ENCODE measurements at places on chromosomes 3 and 15. TPM values are rescaled to one million over a fixed set of nuclear protein-coding genes. Genes with fewer than 3 reads are reported as not detected.

DNA sequence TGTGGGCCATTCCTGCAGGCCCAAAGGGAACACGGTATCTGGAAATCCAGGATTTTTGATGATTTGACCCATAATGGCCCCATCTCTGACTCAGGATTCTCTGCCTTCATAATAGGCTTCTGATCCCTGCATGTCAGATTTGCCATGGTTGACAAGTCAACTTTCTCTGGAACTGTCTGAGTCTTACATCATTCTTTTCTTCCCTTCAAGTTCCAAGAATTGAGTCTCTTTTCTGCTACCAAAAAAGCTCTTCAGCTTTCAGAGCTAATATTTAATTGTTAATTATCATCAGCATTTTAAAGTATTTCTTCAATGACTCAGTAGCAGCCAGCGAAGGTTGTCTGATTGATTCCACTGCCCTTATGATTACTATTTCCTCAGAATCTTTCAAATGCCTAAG lies 244.4 kb upstream of the COL8A1 start:
- H3K27ac ChIP-seq, result no peak overlapping the region
- H3K36me3 ChIP-seq, result no peaks in the 10 kb centered on the region
- no peaks in the 10 kb centered on the region for H3K27me3 ChIP-seq
- no peak overlapping the region for H3K4me3 ChIP-seq
- DNase-seq, result no peak

DNA sequence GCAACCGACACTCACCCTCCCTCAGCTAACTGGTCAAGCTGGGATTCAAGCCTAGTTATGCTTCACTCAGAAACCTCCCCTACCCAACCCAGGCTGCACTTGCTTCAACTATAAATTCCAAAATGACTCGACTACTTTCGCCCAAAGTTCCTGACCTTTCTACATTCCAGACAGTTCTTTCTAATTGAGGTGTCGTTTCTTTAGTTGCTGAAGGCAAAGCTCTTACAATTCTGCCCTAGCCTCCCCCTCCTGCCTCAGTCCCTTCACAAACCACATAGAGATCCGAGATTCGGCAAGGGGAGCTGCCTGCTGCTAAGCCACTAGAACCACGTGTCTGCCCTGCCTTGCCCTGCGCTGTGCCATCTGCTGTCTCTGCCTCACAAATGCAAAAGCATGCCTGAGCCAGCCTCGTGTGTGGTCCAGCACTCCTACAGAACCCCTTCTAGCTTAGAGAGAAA lies 74.7 kb upstream of the SH3GL3 start:
- no peak overlapping the region for H3K27ac ChIP-seq
- peak; percentile 14 for DNase-seq
- H3K27me3 ChIP-seq, result peaks cover 28% of the 10 kb centered on the region
- no peak overlapping the region for H3K4me3 ChIP-seq
- H3K36me3 ChIP-seq, result no peaks in the 10 kb centered on the region

DNA sequence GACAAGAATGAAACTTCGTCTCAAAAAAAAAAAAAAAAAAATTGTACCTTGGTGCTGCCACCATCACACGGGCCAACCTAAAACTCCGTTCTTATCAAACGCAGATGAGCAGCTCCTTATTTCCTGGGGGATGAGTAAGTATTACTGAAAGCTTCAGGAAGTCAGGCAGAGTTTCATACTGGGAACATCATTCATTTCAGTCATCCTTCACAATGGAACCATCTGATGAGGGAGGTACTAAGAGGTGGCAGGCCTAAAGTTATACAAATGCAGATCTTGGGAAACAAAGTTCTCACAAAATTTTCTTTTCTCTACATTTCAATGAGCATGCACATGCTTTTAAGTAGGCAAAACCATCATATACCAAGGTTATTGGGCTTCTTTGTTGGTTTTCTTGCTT lies 636.0 kb upstream of the LMCD1 start:
- H3K4me1 ChIP-seq, result no peaks in the 10 kb centered on the region
- H3K4me3 ChIP-seq, result no peak overlapping the region
- no peaks in the 10 kb centered on the region for H3K27me3 ChIP-seq
- DNase-seq, result no peak

- H3K4me3 ChIP-seq, result peak within 1 kb of the TSS; percentile 21
- DNase-seq, result no peak
- peaks cover 37% of the 10 kb centered on the region for H3K27me3 ChIP-seq
Measured at GRCh38 chr15:78620527-78621421, at the start of gene CHRNA3. TSS of gene CHRNA3 (minus strand) at chr15:78620996. CDS start at chr15:78620794, 202 bp downstream.

- peaks cover 10% of the 10 kb centered on the region for H3K4me1 ChIP-seq
- H3K27ac ChIP-seq, result peak overlapping the region; percentile 19
- peak overlapping the region; percentile 37 for H3K4me3 ChIP-seq
- DNase-seq, result peak; percentile 7
- H3K36me3 ChIP-seq, result no peaks in the 10 kb centered on the region
Measured at GRCh38 chr15:52529341-52529924, 753 bp upstream of the MYO5A start.

DNA sequence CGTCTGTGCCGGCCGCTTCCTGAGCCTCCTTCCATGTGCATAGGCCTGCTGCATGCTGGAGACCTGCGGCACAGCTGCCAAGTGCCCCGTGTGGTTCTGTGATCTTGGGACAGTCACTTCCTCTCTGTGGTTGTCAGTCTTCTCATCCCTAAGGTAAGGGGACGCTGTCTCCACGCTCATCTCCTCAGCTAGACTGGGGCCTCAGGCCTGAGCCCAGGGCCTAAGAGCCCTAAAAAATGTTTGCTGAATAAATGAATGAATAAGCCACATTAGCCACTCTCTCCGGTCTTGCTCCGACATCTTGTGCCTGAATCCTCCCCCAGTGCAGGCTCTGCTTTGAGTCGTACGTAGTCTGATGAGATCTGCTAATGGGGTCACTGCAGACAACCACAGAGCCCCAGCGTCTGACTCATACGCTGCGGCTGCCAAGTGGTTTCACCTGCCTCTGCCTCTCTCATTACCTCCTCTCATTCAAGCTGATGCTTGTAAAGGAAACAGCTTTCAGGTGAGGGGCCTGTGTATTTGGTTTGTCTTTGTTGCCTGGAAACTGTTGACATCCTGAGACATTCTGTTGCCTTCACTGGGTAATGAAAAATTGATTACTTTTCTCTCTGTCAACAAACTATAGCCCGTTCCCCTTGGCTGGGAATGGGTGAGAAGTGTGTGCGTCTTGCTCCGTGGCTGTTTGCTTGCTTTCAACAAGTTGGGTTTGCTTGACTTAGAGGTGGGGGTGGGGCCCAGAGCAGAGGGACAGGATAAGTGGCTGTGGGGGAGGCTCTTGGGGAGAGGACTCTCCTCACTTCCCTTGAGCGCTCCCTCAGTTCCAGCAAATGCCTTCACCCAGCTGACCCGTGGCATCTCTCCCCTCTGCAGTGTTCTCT lies 15.9 kb downstream of the RPLP1 start:
- DNase-seq, result no peak
- H3K27ac ChIP-seq, result no peak overlapping the region
- H3K4me1 ChIP-seq, result peaks cover 4% of the 10 kb centered on the region
- H3K36me3 ChIP-seq, result peaks cover 3% of the 10 kb centered on the region

CIB2 gene
- total RNA-seq, result 18.2 TPM

CASR gene
- total RNA-seq, result 0.89 TPM

KCNMB3 gene
- total RNA-seq, result 3.2 TPM

Measured in spinal cord (tissue), 10 donors.